NCI-H524 (cell line): ENCODE measurements at places on chromosomes 5 and 9.

DNA sequence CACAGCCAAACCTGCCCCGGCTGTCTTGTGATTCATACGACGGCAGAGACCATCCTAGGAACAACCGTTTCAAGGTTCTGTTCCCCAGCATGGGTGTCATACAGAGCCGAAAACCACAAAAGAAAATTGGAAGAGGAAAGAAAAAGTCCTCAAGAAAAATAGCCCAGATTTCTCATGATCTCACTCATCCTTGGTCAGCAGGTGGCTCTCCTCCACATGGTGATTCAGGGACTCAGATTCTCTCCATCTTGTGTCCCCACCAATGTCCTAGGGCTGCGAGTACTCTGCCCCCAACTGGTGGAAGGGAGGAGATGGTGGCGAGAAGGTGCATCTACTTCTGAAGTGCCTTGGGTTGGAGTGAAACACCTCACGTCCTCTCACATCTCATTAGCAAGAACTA is 25.6 kb downstream of the PDZD2 start:
- peak; percentile 9 for DNase-seq

GRCh38 chr5:127967983-127968592 is 115.5 kb upstream of the SLC12A2 start:
- no peak for DNase-seq

DNA sequence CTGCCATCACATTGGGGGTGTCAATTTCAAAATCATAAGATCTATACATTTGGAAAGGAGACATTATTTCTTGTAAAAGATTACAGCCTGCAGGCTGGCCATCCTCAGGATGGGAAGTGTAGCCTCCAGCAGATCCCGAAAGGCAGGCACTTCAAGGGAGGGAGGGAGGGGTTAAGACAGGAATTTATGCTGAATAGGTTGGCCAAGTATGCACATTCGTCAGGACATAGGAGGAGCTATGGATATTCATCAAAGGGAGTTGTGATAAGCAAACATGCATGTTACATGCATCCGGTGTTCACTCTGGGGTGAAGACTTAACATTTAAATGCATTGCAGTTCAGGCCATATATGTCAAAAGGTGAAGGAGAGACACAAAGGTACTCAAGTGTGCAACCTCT is 119.4 kb downstream of the CEP120 start:
- no peak for DNase-seq

GRCh38 chr5:121758615-121759014 is 93.1 kb upstream of the FTMT start:
- peak; percentile 74 for DNase-seq

- no peak for DNase-seq
Observed at GRCh38 chr5:119582987-119583386, 46.4 kb upstream of the FAM170A start.

DNA sequence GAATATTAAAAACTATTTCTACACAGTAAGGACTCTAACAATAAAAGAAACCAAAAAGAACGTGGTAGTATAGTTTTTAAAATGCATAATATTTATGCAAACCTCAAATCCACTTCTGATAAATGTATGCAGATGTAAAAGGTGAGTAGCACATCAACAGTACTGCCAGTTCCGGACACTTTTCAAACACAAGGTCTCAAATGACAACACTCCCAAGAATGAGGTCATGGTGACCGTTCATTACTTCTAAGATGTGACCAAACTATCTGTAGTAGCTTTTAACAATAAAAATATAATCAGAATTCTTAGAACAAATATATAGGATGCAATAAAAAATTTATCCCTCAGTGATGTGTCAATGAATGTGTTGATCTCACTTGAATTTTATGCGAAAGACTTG is 238.7 kb upstream of the NREP start:
- no peak for DNase-seq

DNA sequence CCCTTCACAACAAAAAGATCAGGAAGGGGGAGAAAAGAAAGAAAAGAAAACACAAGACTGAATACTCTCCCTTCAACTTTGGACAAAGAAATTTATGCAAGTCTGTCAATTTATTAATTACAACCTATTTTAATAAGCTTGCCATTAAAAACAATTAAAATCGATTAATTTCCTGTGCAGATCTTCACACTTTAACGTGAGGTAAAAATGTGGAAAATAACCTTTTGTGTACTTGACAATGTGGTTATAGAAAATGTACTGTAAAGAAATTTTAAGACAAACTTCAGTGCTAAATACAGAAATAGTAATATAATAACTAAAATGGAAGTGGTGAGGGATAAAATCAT is 2.7 kb upstream of the MLLT3 start:
- no peak for DNase-seq

DNA sequence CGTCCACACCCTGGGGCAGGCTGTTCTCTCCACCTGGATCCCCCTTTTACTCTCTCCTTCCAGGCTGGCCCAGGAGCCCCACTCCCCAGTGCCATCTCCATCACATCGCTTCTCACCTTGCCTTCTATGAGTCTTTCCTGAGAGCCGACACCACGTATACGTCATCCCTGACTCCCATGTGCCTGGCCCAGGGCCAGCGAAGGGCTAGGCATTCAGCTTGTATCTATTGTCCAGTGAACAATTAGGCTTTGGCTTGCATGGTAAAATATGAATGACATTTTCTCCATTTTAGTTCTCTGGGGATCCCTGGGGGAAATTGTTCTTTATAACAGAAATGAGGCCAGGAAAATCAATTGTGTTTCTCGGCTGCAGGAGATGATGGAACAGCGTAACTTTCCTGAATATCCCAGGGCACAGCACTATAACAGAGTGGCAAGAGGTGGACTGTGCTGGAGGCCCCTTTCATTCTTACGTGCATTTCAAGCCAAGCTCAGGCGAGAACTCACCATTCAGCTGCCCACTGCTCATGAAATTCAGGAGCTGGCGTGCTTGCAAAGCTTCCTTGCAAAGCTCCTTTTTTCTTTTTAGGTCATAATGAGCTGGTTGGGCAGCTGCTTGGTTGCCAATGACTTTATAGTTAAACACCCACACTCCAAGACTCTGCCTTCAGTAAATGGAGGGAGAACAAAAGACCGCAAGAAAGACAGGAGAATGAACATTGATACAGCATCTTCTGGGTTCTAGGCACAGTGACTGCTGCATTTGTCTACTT is 37.7 kb downstream of the NSG2 start:
- no peak for DNase-seq

GRCh38 chr5:16980983-16981382 is 44.9 kb upstream of the MYO10 start:
- DNase-seq = no peak

DNA sequence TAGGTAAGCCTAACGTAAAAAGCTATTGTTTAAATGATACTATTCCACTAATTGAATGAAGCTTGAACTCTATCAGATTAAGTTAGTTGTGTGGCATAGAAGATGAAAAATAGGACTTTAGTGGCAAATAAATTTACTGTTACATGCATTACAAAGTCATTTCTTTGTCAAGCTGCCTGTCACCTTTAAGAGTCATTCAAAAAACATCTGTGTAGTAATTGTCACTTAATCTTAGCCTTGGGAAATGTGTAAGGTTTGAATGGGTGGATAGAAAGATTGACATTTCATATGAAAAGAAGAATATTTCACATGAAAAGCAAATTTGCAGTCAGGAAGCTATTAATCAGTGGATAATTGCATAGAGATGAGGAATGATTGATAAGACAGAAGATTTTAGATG is 473.5 kb downstream of the DNAH5 start:
- no peak for DNase-seq

GRCh38 chr5:59554501-59554900 is 339.0 kb downstream of the PDE4D start:
- DNase-seq = no peak

DNA sequence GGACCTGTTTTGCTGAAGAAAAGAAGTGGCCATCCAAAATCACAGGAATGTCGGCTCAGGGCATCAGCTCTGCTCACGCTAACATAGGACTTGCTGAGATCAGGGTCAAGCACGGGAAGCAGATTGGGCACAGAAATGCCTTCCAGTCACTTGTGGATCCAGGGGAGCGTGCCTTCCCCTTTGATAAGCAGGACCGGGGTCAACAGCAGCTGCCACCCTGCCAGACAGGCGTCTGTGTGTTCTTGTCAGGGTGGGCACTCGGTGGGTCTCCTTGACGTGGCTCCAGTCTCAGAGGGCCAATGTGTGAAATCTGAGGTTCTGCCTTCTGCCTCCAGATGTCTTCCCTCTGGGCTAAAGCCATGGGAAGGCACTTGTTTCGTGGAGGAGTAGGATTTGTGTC is 313.7 kb upstream of the IRX4 start:
- DNase-seq = no peak

DNA sequence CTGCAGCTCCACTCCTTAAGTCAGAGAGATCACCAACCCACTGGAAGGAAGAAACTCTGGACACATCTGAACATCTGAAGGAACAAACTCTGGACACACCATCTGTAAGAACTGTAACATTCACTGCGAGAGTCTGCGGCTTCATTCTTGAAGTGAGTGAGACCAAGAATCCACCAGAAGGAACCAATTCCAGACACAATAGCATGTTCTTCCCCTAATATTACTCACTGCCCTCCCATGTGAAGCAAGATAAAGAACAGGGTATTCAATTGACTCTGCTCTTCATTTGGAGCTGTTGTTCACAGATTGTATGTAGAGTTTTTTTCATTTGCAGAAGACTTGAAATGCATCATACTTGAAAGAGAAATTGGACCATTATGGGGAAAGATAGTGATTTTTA is 10.8 kb downstream of the SAXO1 start:
- no peak for DNase-seq

GRCh38 chr9:121156263-121156731 is 45.4 kb downstream of the RAB14 start:
- DNase-seq = no peak

DNA sequence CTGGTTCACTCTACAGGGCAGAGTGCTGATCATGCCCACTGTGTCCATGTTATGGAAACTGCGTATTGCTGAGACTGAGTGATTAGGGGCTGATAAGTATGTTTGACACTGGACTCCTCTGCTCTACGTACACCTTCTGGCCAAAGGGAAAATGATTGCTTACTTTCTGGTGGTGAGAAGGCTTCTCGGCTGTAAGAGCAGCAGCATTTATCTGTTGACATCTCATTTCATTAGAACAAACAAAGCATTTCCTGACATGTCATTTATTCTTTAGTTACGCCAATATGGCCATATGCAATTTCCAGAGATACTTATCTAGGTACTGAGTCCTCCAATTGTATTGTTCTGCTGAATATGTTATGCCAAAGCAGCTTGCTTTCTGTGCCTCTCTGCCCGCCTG is 5.6 kb downstream of the FAXDC2 start:
- DNase-seq = no peak

DNA sequence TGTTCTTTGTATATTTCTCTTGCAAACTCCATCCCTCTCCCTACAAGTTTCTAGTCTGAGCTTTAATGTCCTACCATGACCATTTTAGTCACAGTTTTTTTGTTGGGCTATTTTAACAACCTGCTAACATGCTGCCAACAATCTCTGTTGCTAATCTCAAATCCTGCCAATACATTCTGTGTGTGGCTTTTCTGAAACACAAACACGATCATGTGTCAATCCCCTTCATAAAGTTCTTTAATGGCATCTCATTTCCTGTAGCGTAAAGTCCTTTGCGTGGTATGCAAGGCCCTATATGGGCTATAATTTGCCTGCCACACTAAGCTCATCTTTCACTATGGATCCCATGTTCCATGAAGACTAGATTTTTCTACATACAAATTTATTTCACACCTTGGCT is 180.6 kb downstream of the CWC27 start:
- DNase-seq = no peak

- DNase-seq = no peak
Observed at GRCh38 chr9:80538976-80539375, 967.2 kb downstream of the TLE4 start.

GRCh38 chr9:14902561-14902960 is 7.7 kb downstream of the FREM1 start:
- no peak for DNase-seq

DNA sequence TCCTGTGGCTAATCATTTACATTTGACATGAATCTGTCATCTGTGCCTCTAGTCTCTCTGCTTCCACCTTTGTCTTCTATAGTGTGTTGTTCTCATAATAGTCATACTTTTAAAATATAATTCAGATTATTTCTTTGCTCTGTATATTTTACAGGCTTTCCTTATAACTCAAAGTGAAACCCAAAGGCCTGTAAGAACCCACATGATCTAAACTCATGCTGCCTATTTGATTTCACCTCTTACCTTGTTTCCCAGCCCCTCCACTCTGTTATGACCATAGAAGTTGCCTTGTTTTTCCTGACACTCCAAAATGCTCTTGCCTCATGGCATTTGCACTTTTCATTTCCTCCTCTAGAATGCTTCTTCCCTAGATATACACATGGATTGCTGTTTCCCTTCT is 74.2 kb downstream of the COMMD10 start:
- DNase-seq = no peak

DNA sequence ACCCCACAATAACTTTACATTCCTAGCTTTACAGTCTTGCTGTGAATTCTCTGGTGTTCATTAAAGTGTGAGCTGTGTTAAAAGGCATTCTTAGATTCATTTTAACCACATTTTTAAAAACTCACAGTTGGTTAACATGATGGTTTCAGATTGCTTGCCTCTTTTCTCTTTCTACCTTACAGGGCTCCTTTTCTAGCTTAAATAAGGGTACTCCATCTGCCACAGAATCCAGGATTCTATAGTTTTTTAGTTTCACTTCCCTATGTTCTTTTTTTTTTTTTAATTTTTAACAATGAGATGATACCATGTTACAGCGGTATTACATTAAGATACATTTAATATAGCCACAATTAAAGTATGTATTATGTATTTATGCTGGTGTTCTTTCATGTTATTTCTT is 3.9 kb upstream of the FBXO4 start:
- DNase-seq = no peak

DNA sequence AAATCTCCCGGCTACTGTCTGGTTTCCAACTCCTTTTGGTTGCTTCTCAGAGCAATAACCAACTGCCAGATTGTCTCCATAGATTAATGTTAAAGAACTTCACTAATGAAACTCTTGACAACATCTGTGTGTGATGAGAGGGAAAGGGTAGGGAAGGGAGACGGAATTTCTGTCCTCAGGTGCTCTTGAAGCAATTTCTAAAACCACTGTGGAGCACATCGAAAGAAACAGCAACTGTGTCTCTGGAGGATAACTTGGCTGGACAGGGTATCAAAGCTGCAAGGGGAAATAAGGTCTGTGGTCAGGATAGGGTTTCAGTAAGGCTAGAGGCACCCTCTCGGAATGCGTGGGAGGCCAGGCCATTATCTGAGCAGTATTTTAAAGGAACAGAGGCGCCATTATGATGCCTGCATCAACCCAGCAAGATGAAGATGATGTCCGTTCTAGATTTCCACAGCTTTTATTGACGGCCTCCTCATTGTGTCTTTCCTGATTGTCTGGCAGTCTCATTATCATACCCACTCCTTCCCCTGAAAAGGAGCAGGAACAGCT is 76.6 kb downstream of the RORB start:
- no peak for DNase-seq
